NCI-H1694 treated with DMSO at 0.1 percent for 48 hours (cell line): ENCODE measurements at places on chromosomes 12 and 14.

GRCh38 chr14:33377596-33378390 lies 439.1 kb downstream of the NPAS3 start:
- no peak for DNase-seq

DNA sequence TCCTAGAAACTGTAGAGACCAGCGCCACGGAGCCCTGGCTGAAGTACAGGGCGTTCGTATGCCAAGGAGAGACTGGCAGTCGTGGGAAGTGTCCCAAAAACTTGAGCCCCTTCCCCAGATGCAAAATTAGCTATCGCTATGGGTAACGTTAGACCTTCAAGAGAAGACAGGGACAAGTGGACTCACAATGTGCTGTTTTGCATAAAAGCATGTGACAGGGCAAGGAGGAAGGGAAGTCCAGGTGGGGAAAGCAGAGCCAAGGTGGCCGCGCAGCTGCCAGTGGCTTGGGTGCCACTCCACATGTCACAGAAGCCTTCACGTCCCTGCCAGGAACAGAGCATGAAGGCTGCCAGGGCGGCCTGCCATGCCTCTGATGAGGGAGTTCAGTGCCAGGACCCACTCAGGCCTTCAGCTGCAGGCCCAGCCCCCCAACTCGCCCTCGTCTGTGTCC lies 61.2 kb upstream of the DYNC1H1 start:
- DNase-seq, result no peak

- DNase-seq, result no peak
These were observed 17.3 kb upstream of the DHRS4 start for GRCh38 chr14:23936084-23936829.

- no peak for DNase-seq
These were observed 364.5 kb downstream of the BTG1 start for GRCh38 chr12:91781114-91781513.

- peak; percentile 79 for DNase-seq
These were observed 422.5 kb upstream of the PDE3A start for GRCh38 chr12:19945559-19946435.

DNA sequence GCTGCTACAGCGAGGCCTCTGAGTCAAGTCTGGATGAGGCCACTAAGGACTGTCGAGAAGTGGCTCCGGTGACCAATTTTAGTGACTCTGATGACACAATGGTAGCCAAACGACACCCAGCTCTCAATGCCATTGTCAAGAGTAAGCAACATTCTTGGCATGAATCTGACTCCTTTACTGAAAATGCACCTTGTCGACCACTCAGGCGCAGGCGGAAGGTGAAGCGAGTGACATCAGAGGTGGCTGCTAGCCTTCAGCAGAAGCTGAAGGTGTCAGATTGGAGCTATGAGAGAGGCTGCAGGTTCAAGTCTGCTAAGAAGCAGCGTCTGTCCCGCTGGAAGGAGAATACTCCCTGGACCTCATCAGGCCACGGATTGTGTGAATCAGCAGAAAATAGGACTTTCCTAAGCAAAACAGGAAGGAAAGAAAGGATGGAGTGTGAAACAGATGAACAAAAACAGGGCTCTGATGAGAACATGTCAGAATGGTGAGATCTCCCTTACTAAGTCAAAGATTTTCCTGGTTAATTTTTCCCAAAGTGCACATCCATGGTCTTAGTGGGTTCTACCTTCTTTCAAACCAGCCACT lies 2.9 kb downstream of the GPATCH2L start:
- DNase-seq, result no peak

GRCh38 chr12:54035568-54036264 lies 2.9 kb downstream of the HOXC5 start:
- no peak for DNase-seq

GRCh38 chr12:100987552-100988521 lies 193.3 kb downstream of the ANO4 start:
- DNase-seq, result peak; percentile 34

DNA sequence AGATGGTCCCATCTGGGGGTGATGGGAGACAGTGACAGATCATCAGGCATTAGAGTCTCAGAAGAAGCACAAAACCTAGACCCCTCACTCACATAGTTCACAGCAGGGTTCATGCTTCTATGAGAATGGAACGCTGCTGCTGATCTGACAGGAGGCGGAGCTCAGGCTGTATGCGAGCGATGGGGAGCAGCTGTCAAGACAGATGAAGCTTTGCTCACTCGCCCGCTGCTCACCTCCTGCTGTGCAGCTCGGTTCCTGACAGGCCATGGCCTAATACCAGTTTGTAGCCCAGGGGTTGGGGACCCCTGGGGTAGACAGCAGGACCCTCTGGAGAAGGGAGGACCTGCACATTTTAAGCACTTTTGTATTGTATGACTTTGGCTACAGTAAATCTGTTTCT lies 111.2 kb downstream of the LGMN start:
- DNase-seq, result peak; percentile 98

- DNase-seq, result no peak
These were observed 140.5 kb downstream of the TSPAN9 start for GRCh38 chr12:3217683-3218079.

DNA sequence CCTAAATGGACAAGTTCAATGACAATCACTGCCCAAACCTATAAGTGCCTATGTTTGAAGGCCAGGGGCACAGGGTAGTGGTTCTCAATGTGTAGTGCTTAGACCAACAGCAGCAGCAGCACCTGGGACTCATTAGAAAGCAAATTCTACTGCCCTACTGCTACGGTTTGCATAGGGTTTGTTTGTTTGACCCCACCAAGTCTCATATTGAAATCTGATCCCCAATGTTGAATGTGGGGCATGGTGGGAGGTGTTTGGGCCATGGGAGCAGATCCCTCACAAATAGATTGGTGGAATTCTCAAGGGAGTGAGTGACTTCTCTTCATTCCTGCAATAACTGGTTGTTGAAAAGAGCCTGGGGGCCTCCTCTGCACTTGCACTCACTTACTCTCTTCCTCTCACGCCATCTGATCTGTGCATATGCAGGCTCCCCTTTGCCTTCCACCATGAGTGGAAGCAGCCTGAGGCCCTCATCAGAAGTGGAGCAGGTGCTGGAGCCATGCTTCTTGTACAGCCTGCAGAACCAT lies 39.5 kb downstream of the PPM1H start:
- no peak for DNase-seq

GRCh38 chr12:45324391-45324790 lies 108.5 kb downstream of the ANO6 start:
- DNase-seq, result no peak

DNA sequence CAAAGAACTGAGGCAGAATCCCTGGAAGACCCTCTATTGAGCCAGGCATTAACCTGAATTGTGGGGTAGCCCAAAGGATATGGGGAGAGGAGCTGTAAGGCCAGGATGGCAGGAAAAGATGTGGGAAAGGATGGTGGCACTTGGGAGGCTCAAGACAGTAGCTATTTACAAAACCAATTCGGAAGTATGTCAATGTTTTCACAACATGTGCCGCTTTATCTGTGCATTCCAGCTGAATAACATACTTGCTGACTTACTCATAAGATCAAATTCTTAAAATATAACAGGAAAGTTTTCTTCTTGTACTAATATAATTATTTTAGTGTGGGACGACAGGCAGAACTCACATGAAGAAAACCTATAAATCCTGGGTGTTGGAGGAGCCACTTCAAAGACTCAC lies 10.6 kb downstream of the BBS10 start:
- no peak for DNase-seq

DNA sequence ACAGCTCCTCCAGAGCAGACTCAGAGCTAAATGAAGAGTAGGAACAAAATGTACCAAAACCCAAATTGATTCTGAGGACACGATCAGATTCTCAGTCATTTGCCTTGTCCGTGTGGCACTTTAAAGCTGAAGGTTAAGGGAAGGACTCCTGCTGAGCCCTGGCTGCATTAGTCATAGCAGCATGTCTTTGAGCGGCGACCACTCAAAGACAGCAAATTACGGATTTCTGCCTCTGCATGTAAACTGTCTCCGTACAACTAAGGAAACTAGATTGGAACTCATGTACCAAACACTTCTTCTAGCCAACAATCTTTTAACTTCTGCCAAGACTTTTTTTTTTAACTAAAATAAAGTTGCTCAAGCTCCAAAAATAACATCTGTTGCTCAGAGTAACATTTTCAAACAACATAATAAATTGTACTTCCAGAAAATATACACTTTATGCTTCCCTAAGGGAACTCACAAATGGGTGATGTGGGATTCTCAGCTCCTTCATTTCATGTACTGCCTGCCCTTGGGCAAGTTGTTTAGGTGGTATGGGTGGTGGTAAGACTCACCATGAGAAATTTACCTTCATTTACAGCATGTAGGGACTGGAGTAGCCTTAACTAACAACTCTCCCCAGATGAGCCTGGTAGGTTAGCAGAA lies 56.1 kb downstream of the RERG start:
- DNase-seq, result no peak

- DNase-seq, result no peak
These were observed 144.9 kb upstream of the SYT1 start for GRCh38 chr12:78719721-78720120.

DNA sequence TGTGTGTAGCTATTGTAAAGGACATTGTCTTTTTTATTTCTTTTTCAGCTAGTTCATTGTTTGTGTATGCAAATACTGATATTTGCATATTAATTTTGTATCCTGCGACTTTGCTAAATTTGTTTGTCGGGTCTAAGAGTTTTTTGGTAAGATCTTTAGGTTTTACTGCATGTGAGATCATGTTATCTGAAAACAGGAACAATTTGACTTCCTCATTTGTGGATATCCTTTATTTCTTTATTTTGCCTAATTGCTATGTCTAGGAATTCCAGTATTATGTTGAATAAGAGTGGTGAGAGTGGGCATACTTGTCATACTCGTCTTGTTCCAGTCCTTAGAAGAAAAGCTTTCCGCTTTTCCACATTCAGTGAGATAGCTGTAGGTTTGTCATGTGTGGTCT lies 28.8 kb downstream of the SIX4 start:
- no peak for DNase-seq

- no peak for DNase-seq
These were observed 21.8 kb downstream of the PLEKHG3 start for GRCh38 chr14:64725879-64726584.

DNA sequence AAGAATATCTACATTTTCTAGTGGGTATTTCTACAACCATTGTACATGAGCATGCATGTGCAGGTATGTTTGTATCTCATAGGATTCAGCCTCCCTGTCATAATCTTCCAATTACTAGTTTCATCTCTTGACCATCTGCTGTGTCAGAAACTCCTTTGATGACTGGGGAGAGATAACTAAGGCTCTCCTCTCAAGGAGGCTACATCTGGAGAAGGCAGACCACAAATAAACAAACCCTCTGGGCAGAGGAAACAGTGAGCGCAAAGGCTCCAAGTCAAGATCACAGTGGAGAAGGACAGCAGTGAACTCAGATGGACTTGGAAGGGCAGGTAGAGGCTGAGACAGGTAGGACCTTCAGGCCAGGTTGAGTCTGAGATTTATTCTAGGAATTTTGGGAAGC lies 166.4 kb downstream of the PELI2 start:
- DNase-seq, result no peak

DNA sequence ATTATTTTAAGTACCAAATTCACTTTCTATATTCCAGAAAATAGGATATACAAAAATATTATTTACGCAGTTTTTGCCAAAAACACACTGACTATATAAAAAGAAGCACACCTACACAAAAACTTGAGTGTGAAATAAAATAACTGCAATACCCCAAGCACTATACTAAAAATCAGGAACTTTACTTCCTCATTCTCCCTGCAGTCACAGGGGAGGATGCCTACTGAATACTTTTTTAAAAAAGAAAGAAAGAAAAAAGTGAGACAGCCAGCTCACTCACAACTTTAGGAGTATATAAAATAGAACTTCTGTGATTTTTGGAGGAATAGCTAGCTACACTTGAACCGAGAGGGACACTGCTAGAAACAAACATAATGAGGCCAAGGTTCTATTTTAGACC lies 12.2 kb downstream of the RPS6KA5 start:
- no peak for DNase-seq

GRCh38 chr12:79420146-79420618 lies 270.6 kb downstream of the PAWR start:
- peak; percentile 25 for DNase-seq

GRCh38 chr14:61568572-61569011 lies 126.7 kb upstream of the HIF1A start:
- no peak for DNase-seq

DNA sequence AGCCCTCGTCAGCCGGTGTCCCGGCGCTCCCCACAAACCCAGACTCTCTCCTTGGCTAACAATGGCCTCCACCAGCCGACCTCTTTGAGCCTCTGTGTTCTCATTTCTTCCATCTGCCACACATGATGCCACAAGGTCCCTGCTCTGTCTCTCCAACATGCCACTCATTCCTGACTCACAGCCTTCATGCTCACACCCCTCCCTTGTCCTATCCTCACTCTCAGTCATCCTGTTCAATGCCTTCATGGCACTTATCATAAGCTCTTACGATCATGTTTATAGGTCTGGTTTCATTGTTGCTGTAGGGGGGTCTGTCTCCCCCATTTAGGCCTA lies 9.6 kb upstream of the SERPINA11 start:
- DNase-seq, result no peak

GRCh38 chr12:130236446-130236845 lies 74.2 kb downstream of the FZD10 start:
- no peak for DNase-seq
